ENCODE measurements at places on chromosomes 7 and 10.

GRCh38 chr7:19117091-19117869, at the start of gene TWIST1:
TWIST1 (minus strand) TSS chr7:19117636; CDS start chr7:19117321, 315 bp downstream.
- DNase-seq, result peak; percentile 90

DNA sequence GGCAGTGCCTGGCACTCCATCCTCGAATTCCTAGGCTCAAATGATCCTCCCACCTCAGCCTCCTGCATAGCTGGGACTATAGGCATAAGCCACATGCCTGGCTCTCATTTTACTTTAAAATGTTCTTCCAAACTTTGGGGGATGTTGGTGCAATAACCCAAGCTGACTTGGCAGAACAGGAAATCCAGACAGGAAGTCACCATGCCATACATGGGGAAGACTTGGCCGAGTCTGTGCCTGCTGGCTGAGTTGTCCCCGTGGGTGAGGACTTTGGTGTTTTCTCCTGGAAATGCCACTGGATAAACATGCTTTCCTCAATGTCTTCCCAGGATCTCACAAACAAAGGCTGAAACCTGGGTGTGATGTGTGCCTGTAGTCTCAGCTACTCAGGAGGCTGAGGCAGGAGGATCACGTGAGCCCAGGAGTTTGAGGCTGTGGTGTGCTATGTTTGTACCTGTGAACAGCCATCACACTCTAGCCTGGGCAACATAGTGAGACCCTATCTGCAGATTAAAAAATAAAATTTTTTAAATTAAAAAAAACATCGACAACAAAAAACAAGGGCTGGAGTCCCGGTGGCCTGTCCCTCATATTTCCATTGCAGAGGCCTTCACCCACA, 19.8 kb downstream of the HKDC1 start:
- DNase-seq, result no peak

DNA sequence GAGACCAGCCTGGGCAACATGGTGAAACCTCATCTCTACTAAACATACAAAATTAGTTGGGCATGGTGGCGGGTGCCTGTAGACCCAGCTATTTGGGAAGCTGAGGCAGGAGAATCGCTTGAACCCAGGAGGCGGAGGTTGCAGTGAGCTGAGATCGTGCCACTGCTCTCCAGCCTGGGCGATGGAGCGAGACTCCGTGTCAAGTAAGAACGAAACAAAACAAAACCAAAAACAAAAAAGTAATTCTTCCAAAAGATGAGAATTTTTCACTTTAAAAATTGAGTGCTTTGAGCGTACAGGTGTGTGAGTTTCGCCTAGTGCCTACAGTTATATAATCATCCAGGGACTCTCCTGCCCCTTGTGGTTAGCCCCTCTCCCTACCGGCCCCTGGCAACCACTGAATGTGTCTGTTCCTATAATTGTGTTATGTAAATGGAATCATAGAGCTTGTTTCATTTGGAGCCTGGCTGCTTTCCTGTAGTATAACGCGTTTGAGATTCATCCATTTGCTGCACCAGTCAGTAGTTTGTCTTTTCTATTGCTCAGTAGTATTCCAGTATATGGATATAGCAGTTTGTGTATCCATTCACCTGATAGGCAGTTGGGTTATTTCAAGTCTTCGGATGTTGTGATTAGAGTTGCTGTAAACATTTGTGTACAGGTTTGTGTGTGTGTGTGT, 80.0 kb downstream of the RBM33 start:
- DNase-seq, result no peak

DNA sequence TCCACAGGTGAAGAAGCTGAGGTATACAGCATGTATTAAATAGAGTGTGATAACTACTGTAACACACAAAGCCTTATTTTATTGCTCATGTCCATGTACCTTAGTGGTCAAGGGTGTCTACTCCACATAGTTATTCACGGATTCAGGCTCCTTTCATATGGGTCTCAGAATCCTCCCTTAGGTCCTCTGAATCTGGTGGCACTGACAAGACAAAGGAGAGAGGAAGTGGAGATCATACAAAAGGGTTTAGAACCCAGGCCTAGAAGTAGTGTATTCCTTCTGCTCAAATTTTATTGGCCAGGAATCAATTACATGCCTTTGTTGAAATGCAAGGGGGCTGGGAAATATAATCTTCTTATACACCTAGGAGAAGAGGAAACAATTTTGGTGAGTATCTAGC, 164.6 kb downstream of the PTEN start:
- DNase-seq, result no peak

- DNase-seq, result no peak
These were observed 59.9 kb downstream of the ALOX5 start for GRCh38 chr10:45433716-45434469.

DNA sequence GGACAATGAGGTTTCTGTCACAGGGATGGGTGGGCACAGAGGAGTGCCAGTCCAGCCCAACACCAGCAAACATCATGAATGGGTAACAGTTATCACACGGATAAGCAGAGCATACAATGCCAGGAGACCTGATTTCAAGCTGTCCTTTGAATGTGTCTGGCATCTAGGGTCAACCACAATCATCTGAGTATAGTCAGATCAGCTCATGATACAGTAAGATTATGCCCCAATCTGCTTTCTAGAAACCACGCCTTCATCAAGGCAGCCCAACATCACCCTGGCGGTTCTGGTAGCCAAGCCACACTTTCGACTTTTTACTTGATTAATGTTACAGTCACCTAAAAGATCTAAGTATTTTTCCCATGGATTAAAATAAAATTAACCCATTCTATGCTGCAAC, 10.5 kb downstream of the FAM171A1 start:
- DNase-seq, result no peak

DNA sequence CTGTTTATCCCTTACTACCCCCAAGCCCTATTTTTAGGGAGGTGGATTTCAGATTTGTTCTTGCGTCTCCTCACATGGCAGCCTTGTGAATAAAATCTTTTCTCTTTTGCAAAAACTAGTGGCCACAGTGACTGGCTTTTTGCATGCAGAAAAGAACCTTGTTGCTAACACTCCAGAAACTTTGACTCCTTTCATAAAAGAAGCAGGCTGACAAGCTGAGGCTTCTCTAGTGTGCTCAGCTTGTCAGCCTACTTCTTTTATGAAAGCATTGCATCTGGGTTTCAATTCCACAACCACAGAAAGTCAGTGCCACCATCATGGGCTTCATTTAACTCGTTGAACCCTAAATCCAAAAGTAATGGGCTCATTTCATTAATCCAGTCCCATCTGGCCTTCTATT, 761.0 kb upstream of the COBL start:
- no peak for DNase-seq

DNA sequence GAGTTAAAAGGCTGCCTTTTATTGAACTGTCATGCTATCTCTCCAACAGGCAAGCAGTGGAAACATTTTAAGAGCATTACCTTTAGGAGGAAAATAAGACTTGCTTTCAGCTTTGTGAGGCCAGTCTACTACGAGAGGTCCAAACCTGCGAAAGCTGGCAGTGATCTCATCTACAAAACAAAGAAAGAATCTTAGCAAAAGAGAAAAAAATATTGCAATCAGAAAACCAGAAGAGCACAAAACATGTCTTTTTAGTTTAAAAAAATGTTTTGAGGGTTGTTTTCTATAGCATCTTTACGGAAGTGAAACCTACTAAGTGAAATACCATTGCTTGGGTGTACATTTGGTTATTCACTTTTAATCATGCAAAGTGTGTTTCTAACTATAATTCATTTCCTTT, 147.9 kb downstream of the CPEB3 start:
- DNase-seq, result no peak

GRCh38 chr10:9147475-9147874, 1093.0 kb downstream of the GATA3 start:
- no peak for DNase-seq

DNA sequence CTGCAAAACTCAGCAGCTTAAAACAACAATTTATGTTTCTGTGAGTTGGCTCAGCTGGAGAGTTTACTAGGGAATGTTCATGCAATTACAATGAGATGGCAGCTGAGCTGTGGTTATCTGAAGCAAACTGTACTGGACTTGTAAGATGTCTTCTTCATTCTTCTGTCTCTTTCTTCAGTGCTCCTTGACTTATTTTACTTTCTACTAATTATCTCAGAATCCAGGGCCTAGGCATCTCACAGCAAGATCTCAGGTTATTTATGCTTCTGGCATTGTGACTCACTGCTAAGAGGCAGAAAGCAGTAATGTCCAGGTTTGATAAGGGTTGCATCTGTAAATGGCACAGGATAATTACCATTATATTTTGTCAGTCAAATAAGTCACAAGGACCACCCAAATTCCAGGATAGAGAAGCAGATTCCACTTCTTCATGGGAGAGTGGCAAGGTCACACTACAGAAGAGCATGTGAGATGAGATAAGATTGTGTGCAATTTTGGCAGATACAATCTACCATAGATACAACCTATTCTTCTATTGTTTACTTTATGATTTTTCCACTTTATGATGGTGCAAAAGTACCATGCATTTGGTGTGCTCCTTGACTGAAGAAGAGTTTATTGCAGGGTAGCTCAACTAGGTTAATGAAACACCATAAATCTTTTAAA, 16.8 kb downstream of the VIM start:
- no peak for DNase-seq

Measured in skeletal muscle cell (primary cell).